Caudate nucleus (tissue), 63 donors: ENCODE measurements at places on chromosomes 13 and 19.

- DNase-seq: no peak
These were observed 19.3 kb upstream of the RASA3 start for GRCh38 chr13:114151565-114152284.

GRCh38 chr13:90454002-90454636, 893.4 kb upstream of the MIR17HG start:
- DNase-seq: no peak

DNA sequence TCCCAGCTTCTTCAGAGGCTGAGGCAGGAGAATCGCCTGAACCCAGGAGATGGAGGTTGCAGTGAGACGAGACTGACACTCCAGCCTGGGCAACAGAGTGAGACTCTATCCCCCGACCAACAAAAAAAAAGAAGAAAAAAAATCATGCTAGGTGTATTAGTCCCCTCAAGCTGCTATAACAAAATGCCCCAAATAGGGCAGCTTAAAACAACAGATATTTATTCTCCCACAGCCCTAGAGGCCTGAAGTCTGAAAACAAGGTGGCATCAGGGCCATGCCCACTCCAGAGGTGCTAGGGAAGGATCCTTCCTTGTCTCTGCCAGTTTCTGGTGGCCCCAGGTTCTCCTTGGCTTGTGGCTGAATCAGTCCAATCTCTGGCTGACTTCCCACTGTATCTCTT, 8.6 kb upstream of the EHD2 start:
- DNase-seq: no peak

GRCh38 chr19:52943884-52944643, 18.6 kb downstream of the ZNF816 start:
- no peak for DNase-seq

DNA sequence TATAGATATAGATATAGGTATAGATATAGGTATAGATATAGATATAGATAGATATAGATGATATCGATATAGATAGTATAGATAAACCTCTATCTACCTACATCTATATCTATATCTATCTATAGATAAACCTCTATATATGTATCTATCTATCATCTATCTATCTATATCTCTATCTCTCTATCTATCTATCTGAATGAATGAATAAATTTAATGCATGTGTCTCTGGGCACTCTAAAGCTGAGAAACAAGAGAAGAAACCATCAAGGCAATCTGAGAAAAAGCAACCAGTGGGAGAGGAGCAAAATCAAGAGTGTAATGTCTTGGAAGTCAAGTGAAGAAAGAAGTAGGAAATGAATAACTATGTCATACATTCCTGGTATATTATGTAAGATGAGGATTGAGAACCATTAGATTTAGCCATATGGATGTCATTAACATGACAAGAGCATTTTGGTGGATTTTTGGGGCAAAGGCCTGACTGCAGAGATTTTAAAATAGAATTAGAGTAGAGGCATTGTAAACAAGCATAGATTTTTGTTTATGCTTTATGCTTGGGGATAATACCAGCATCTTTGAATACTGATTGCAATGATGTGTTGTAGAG, 1262.7 kb upstream of the MIR17HG start:
- DNase-seq: no peak

DNA sequence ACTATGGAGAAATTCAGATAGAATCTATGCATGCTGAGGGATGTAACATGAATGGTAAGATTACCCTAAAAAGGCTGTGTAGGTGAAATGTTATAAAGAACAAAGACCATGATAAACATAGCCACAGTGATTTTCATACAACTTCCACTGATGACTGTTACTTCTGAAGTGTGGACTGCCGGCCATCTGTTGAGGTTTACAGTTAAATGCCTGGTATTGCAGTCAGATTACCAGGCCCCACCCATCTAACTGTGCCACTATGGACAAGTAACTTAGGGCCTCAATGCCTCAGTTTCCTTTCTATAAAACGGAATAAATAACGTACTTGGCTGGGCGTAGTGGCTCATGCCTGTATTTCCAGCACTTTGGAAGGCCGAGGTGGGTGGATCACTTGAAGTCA, 395.6 kb downstream of the KLF12 start:
- DNase-seq: no peak

- no peak for DNase-seq
These were observed 141.8 kb downstream of the GPC5 start for GRCh38 chr13:91540158-91540736.

- no peak for DNase-seq
These were observed 13.5 kb downstream of the RDH8 start for GRCh38 chr19:10026744-10027143.

GRCh38 chr13:110304256-110304655, 2.7 kb downstream of the COL4A1 start:
- DNase-seq: no peak

DNA sequence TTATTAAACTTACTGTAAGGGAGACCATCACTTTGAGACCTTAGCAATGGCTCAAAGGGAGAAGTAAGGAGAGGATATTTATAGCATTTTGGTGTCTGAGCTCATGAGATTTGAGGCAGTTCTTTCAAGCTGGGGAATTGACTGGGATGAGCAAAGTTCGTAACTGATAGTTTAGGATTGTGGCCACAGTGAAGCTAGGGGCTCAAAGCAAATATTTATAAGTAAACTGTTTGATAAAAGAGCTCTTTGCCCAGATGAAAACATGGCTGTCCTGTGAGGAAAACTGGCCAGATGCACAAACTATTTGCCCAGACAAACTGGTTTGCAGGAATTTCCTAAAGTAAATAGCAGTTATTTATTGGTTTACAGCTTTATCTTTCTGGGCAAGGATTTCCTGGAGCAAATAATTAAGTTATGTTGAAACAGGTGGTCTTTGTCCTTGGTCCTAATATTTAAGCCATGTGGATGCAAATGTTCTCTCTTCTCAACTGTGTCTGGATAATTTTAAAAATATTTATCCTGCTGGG, 59.7 kb upstream of the TMTC4 start:
- no peak for DNase-seq

DNA sequence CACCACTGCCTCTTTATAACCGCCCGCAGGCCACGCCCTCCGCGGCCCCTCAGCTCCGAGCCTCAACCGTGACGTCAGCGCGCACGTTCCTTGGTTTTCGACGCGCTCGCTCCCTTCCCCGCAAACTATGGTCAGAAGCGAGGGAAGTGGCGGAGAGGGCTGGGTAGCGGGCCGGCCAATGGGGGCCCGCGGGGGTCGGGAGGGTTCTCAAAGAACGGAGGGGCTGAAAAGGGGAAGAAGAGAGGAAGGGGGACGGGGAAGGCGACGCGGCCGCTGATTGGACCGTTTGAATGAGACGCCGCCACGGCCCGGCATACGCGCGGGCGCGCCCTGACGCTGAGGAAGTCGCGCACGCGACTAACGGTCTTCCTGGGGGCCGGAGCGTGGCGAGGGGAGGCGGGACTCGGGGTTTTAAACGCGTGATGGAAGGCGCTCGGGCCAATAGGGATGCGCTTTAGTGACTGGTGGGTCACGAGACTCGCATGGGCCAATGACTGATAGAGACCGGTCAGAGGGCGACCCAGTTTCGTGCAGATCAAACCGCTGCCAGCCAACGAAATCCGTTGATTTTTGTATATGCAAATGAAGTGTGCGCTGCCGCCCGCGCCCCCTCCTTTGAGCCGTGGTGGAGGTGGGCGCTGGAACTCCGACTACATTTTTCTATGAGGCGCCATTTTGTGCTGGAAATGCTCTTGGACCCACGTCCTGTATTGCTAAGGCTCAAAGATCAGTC, 378 bp upstream of the UBE2S start:
- DNase-seq: peak; percentile 98

DNA sequence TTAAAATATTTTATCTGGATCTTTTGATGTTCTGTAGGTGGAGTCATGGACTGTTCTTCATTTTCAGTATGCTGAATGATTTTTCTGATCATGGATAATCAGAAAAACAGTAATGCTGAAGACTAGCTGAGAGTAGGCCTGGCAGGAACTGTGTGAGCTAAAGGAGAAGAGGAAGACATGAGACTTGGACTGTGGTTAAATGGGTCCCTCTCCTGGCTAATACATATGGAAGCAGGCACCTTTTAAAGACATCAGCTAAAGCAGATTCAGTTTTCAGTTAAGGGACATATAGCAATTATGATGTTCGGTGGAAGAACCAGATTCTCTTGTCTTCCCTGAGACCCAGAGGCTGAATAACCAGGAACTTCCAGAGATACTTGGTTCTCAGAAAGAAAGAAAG, 169.4 kb downstream of the OLFM4 start:
- DNase-seq: no peak

DNA sequence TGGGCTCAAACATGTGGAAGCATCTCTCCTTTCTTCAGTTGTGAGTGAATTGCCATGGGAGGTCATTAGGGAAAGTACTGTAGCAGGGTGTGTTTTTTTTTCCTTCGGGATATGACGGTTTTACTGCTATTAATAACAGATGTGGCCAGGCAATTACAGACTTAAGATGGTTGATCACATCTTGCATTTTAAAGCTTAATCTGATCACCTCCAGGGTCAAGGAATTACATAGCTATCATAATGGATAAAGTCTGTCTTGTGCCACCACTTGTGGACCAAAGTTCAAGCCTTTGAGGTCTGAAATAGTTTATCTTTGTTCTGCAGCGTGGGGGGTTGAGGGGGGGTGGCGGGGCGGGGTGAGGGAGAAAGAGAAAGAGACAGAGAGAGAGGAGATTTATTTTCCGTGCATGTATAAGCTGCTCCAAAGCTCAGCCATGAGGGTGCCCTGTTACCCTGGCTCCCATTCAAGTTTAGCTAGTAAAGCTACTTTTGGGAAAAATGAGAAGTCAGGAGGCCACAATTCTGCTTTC, 5.5 kb upstream of the SERP2 start:
- DNase-seq: no peak

GRCh38 chr19:54792814-54793213, 10.6 kb upstream of the KIR2DL4 start:
- DNase-seq: no peak

GRCh38 chr19:33832633-33833032, 36.0 kb downstream of the KCTD15 start:
- DNase-seq: no peak

DNA sequence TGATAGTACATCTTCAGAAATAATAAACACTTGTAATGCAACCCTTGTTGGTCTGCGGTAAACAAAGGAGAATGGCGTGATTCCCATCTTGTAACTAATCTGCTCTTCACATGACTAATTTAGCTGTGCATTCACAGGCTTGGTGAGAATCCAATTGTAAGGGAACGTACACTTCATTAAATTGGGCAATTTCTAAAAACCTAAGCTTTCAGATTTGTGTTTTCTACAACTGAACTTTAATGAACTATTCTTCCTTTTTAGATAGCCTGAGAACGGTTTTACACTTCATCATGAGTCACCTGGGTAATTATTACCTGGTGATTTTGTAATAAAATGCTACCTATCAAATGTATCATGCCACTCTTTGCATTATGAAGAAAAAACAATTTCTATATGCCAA, 306.9 kb downstream of the KLF5 start:
- no peak for DNase-seq

- DNase-seq: no peak
These were observed 128.6 kb downstream of the TEX29 start for GRCh38 chr13:111449041-111449440.

GRCh38 chr13:39767791-39768517, 112.5 kb downstream of the COG6 start:
- no peak for DNase-seq

DNA sequence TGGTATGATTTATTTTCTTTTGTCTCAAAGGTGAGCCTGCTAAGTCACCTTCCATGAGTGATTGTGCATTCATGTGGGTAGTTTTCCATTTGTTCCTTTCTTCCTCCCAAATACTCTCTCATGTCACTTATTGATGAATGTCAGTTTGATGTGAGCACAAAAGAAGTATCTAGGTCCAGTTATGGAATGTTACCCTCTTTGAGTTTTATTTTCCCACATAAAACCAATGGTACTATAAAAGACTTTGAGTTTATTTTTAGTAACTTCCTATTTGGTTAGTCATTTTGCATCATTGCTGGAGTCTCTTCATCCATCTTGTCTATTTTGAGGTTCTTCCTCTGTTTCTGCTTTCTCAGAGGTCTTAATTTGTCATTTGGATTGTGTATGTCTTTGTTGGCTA, 321.3 kb downstream of the GPC6 start:
- DNase-seq: no peak

GRCh38 chr19:39970425-39970674, 615 bp upstream of the PSMC4 start:
- DNase-seq: peak; percentile 25

DNA sequence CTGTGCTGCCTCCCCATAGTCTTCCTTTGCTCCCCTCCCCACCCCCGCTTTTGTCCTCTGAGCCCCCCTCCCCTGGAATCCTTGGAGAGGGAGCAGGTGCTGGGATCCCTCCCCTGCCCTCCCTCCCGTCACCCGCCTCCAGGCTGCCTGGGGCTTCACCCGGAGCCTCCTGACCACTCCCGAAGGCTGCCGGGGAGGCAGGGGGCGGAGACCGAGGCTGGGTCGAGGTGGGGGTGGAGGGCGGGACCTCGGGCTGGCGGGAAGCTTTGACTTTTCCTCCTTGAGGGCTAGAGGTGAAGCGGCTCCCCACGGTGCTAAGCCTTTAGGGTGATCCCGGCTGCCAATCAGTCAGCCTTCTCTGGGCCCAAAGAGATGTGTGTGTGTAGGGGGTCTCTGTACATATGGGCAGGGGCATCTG, 1.5 kb downstream of the KMT5C start:
- DNase-seq: peak; percentile 22

DNA sequence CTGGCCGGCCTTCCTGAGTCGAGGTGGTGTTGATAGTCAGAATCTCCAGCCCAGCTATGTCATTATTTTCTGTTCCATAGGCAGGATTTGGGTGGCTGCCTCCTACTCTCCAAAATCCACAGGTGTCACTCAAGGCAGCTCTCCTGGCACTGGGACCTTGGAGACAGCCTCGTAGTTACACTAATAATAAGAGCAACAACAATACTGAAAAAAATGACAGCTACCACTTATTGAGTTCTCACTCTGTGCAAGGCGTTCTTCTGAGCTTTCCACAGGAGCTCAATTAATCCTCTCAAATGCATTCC, 12.2 kb upstream of the KLK12 start:
- no peak for DNase-seq

- no peak for DNase-seq
These were observed 32.6 kb upstream of the SLC46A3 start for GRCh38 chr13:28751175-28751960.

- no peak for DNase-seq
These were observed 5.7 kb downstream of the HOOK2 start for GRCh38 chr19:12769689-12770088.

GRCh38 chr13:113210833-113211232, 1.4 kb downstream of the CUL4A start:
- no peak for DNase-seq

GRCh38 chr13:31556376-31556775, 182.9 kb upstream of the RXFP2 start:
- DNase-seq: no peak
